ENCODE measurements at places on chromosomes 12 and 14. TPM values are rescaled to one million over a fixed set of nuclear protein-coding genes. Genes with fewer than 3 reads are reported as not detected.

Gene ANKRD33
- total RNA-seq, result not detected

- DNase-seq, result no peak
Observed at GRCh38 chr12:110917467-110917866, 2.9 kb downstream of the MYL2 start.

GRCh38 chr12:71846322-71846940, 6.9 kb downstream of the TBC1D15 start:
- peak; percentile 48 for DNase-seq

DNA sequence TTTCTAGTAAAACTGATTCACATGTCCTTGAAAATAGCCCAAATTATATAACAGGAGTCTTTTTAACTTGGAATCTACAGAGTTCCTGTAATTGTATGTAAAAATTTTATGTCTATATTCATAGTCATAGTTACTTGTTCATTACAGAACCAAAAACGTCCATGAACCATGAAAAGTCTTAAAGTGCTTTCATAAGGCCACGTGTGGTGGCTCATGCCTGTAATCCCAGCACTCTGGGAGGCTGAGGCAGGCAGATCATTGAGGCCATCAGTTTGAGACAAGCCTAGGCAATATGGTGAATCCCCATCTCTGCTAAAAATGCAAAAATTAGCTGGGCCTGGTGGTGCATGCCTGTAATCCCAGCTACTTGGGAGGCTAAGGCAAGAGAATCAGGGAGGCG, 48.4 kb downstream of the GALNT4 start:
- DNase-seq, result no peak

- DNase-seq, result no peak
Observed at GRCh38 chr12:132356691-132357622, 27.6 kb upstream of the GALNT9 start.

DNA sequence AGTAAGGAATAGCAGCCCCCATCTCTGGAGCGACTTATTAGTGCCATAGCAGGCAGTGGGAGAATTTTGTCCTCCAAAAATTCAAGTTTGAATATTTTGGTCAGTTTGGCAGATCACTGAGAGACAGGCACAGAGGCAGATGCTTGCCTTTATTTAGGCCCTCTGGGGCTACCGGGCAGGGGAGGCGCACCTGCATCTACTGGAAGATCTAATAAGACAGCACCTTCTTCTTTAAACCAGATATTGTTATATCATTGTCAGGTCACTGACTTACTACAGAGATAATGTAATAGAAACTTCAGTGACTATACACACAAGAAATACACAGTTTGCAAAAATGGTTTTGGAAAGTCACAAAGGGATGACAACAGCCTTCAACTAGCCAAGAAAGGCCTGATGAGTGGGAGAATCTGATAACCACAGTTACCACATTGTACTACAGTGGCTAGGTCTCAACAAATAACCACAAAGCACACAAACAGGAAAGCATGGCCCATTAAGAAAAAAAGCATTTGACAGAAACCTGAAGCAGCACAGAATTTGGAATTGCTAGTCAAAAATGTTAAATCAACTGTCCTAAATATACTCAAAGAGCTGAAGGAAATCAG, 56.8 kb downstream of the CDK17 start:
- peak; percentile 10 for DNase-seq

Data from OCI-LY7 (cell line).